ENCODE measurements at places on chromosomes 11 and 22.

- no peak for DNase-seq
Measured at GRCh38 chr22:49238181-49239141, 589.2 kb downstream of the BRD1 start.

DNA sequence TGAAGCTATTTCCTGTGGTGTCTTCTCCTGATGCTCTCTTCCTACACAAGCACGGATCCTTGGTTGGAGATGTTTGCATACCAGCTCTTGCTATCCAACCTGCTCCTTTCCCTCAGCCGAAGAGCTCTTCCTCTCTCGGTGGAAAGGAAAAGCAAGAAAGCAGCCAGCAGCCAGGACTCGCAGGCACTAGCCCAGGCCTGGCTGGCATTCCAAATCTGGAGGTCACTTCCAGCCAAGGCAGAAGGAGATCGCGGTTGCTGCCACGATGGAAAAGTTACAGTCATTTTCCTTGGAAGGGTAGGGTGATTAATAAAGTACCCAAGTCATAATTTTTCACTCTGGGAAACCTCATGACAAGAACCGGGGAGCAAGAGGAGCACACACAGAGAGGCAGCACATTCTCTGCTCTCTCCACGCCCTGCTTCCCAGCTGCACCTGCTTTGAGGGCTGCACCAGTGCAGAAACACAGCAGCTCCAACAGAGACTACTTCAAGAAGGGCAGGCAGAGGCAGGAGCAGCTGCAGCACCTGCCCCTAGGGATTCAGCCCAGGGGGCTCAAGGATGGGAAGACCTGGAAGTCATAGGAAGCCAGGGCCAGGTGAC lies 399.3 kb downstream of the CADM1 start:
- DNase-seq = no peak

GRCh38 chr11:82787981-82788380 lies 54.3 kb upstream of the FAM181B start:
- DNase-seq = no peak

DNA sequence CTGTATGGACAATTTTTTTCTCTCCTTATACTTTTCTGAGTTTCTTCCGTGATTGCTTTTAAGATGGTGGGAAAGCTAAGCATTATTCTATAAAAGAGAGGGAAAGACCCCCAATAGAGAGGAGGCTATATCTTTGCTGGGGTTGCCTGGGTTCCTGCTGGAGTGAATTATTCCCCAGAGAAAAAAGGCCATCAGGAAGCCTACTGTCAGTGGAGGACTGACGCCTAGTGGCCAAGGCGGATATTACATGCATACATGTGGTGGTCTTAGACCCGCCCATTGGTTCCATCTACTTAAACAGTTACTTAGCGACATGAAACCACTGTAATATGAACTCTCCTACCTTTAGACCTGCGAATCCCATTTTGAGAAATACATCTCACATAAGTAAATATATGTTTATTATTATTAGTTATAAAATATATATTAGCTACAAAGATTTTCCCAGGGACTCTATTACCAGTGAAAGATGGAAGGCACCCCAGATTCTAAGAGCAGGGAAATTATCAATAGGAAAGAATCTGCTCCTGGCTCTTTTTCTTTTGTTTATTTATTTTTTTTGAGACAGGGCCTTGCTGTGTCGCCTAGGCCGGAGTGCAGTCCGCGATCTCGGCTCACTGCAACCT lies 15.7 kb upstream of the PGA3 start:
- DNase-seq = peak; percentile 67

GRCh38 chr11:16703795-16704194 lies 34.7 kb upstream of the C11orf58 start:
- no peak for DNase-seq

DNA sequence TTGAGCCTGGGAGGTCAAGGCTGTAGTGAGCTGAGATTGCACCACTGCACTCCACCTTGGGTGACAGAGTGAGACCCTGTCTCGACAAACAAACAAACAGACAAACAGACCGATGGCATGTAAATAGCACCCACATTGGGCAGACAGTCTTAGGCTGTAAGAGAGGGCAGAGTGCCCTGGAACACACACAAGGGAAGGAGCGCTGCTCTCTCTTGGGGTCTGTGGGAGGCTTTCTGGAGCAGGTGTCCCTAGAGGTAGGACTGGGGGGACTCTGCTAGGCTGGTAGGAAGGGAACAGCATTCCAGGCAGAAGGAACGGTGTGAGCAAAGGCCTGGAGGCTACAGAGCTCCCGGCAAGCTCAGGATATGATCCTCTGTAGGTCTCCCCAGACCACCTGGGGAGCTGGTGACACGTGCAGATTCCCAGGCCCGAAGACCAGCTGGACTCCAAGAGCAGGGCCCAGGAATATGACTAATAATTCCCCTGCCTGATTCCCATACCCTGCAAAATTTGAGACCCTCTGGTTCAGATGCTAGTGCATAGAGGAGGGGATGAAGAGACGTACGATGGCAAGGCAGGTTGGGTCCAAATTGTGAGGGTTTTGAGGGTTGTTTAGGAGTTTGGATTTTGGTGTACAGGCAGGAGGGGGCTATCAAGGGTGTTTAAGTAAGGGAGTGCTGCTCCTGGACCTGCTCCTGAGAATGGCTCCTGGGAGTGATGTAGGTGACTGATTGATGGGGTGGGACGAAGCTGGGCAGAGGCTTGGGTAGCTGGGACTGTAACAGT lies 11.6 kb downstream of the SMIM38 start:
- DNase-seq = no peak

DNA sequence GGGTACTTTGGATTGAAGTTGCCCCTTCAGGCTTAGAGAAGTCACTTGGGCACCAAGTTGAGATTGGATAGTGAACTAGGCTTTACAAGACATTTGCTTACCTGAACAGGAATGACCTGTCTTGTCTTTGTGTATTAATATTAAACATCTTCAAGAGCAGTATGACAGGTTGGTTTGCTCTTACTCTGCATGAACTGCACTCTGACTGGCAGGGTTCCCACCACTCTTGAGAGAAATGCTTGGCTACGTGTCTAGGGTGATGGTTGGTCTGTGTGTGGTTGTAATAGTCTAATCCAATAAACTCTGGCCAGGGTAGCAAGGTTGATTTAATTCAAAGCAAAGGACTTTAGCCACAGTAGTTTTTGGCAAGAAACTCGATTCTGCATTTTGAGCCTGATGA lies 20.1 kb upstream of the SPTBN2 start:
- DNase-seq = no peak

DNA sequence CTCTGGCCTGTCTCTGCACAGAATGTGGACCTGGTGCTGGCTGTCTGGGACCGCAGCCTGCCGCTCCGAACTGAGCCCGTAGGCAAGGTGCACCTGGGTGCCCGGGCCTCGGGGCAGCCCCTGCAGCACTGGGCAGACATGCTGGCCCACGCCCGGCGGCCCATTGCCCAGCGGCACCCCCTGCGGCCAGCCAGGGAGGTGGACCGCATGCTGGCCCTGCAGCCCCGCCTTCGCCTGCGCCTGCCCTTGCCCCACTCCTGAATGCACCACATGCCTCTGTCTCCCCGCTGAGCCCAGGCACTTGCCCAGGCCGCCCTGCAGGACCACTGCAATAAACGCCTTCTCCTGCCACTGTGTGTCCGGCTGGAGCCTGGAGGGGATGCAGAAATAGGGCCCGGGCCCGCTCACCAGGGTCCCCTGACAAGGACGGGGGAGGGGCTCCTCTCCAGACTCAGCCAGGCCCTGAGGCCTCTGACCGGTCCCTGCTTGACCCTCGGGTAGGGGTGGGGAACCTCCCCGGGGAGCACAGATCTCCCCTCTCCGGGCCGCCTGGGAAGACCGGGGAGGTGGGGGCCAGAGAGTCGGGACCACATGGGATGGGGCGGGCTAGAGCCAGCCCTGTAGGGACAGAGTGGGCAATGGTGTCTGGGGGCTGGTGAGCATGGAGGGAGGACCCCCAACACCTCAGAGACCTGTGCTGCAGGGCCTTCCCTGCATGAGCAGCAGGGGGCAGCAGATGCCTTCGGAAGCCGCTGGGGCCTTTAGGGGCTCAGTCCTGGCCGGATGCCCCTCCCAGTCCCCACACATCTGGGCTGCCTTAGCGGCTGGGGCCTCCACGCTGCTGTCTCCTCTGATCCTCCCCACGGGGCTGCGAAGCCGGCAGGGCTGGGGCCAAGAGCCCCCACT lies 1.4 kb upstream of the TNNI2 start:
- DNase-seq = no peak

- no peak for DNase-seq
Measured at GRCh38 chr11:22742157-22742613, 75.8 kb downstream of the GAS2 start.

GRCh38 chr11:63142459-63142858 lies 1.6 kb downstream of the SLC22A24 start:
- DNase-seq = no peak

DNA sequence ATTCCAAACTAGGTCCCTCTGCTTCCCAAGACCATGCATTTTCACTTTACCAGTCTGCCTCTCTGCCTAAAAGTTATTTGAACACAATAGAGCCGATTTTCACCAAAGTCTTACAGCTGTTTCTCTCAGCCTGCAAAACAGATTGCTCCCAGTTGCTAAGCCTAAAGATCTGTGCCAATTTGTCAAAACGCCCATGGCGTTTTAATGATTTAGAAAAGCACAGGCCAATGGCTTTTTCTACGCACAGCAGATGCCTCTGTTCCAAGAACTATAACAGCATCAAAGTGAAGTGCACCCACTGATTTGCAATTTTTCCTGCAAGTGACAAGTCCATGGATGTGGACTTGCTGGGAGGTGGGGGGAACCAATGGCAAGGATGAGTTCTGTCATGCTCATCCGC lies 173.9 kb upstream of the SYN3 start:
- no peak for DNase-seq

GRCh38 chr11:15699978-15700377 lies 585.3 kb downstream of the INSC start:
- no peak for DNase-seq

- DNase-seq = no peak
Measured at GRCh38 chr22:35425971-35426800, 26.2 kb downstream of the MCM5 start.

GRCh38 chr11:132119573-132119972 lies 749.2 kb downstream of the NTM start:
- no peak for DNase-seq

- no peak for DNase-seq
Measured at GRCh38 chr22:42908374-42908746, 51.3 kb upstream of the ARFGAP3 start.

DNA sequence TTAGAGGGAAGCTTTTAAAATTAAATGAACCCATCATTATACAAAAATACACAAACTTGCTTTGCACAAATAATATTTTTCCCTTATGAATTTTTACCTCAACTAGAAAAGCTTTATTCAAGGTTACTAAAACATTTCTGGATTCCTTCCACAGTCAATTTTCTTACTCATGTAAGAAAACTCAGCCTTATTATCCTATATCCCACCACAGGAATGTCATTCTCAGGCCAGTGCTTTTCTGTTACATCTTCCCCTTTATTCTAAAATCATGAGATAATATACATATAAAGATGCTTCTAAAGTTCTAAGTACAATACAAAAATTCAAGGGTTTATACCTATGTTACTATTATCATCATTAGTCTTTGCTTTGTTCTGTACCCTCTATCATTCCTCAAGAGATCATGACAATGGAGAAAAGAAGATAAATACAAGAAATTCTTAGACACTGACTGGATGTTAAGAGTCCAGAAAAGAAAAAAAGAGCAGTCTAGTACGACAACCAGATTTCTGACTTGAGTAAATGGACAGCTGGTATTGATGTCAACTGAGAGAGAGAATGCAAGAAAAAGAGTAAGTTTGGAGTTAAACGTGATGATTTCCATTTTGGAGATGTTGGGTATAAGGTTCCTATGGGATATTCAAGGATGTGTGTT lies 60.3 kb downstream of the MTMR2 start:
- DNase-seq = no peak

DNA sequence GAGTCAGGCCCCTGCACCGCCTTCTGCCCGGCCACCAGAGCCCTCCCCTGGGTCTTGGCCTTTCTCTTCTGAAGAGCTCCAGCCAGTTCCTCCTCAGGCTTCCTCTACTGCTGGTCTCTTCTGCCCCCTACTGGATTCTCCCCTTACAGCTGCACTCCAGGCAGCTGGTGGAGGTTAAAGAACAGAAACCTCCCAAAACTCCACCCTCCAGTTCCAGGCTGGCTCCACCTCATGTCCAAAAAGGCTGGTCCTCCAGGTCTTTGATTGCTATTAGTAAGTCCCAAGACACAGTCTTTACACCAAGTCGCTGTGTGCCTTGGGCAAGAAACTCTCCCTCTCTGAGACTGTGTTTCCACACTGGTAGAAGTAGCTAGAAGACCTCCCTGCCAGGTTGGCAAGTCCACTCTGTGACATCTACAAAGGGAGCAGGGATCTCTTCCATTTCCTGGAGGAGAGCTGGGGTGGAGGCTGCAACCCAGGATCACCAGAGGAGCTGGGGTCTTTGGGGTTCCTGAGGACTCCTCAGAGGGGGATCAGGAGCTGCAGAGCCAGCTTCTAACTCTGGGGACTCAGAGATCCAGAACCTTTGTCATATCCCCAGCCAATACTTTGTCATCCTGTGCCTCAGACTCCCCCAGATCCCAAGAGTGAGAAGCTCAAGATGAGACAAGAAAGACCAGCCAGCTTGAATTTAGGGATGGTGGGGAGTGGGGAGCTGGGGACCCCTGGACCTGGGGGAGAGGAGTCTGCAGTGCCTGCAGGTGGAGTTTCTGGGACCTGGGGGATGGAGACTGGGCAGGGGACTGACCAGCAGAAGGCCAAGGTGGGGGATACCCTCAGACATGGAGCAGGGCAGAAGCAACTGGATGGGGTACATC lies 3.4 kb upstream of the IGLL5 start:
- peak; percentile 29 for DNase-seq

DNA sequence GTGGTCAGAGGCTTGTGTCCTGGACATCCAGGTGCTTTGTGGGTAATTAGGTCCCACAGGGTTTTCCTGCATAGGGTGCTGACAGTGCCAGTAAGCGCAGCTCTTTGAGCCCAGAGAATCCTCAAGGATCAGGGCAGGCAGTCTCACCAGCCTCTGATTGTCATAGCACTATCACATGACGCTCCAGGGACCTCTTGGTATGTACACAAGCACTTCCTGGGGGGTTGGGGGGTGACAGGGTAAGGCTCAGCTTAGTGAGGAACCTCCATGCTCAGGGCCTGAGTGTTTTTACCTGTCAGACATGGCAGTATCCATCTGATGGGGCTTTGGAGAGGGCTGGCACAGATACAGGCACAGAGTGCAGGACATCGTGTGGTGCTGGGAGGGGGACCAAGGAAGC lies 27.9 kb upstream of the SUSD2 start:
- no peak for DNase-seq

DNA sequence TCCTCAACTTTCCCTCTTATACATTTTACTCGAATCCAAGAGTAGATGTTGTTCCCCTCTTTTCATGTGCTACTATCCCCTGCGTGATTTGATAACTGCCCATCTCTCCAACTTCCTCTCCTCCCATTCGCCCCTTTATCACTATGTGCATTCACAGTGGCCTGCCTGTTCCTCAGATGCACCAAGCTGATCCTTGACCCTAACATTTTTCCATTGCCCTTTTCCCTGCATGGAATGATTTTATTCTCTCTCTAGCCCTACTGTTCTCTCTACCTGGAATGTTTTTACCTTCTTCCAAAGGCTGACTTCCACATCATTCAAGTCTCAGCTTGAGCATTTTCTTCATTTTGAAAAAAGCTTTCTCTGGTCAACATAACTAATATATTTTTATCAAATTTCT lies 15.8 kb upstream of the BBOX1 start:
- DNase-seq = no peak
